WTC11 (cell line): ENCODE measurements at places on chromosomes 12 and 14.

GRCh38 chr12:112489456-112489855, 70.7 kb downstream of the PTPN11 start:
- no peak overlapping the region for H3K27ac ChIP-seq
- peaks cover 64% of the 10 kb centered on the region for H3K36me3 ChIP-seq
- no peak overlapping the region for H3K4me3 ChIP-seq

DNA sequence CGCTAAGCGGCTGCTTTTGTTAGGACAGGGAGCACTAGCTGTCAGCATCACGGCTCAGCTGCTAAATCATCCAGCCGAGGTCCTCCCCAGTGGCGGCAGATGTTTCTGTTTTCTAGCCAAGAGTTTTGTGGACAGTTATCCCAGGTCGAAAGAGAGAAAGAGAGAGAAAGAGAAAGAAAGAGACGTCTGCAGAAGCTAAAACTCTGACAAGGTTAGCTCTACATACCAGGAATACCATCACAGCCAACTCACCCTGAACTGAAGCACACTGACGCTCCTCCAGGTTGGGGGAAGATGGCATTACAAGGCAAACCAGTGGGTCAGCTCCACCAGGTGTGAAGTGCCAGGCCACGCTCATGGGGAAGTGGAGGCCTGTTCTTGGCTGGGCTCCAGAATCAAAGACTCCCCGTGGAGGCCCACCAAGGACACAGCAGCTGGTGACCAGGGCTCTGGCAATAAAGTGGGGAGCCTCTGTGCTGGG, 64.9 kb upstream of the DICER1 start:
- H3K4me1 ChIP-seq = peaks cover 68% of the 10 kb centered on the region
- no peak for DNase-seq
- H3K27me3 ChIP-seq = peaks cover 46% of the 10 kb centered on the region
- no peak overlapping the region for H3K27ac ChIP-seq

DNA sequence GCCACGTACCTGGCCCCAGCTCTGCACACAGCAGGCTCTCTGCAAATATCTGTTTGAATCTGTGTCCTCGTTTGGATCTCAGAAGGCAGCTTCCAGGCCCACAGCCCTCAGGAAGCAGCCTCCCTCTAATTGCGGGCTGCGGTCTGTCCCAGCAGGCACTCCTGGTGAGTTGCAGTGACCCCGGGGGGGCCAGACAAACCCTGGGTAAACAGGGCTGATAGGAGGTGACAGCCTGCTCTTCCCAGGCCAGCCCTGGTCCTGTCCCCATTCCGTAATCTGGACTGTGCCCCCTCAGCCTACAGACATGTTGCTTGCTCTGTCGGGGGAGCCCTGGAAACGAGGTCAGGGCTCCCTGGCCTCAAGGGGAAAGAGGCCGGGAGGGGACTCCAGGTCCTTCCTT, 2.0 kb downstream of the FOXN4 start:
- H3K27me3 ChIP-seq = peaks cover 58% of the 10 kb centered on the region
- H3K36me3 ChIP-seq = 0 out of 2 replicates have a peak, but pooled peaks cover 4% of the 10 kb centered on the region
- peaks cover 14% of the 10 kb centered on the region for H3K4me1 ChIP-seq
- H3K27ac ChIP-seq = no peak overlapping the region

DNA sequence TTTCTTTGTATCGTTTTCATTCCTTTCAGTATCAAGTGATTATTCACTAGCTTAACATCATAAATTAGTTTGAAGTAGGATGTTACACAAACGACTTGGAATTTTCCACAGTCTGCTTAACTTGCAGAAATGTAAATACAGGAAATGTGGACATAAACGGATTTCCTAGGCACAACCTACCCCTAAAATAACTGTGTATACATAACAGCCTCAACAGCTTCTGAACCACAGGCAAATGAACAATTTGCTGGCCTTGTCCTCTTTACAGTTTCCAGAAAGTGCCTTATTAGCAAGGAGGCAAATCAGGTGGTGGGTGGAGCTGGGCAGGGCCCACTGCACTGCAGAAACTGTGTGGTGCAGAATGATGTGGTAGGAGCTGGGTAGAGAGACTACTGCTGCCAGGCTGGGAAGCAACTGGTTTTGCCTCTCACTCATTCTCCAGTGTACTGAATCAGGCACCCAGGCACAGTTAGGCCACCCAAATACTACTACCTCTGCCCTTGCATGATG, 14.1 kb downstream of the DRAM1 start:
- no peaks in the 10 kb centered on the region for H3K36me3 ChIP-seq
- no peak overlapping the region for H3K4me3 ChIP-seq

DNA sequence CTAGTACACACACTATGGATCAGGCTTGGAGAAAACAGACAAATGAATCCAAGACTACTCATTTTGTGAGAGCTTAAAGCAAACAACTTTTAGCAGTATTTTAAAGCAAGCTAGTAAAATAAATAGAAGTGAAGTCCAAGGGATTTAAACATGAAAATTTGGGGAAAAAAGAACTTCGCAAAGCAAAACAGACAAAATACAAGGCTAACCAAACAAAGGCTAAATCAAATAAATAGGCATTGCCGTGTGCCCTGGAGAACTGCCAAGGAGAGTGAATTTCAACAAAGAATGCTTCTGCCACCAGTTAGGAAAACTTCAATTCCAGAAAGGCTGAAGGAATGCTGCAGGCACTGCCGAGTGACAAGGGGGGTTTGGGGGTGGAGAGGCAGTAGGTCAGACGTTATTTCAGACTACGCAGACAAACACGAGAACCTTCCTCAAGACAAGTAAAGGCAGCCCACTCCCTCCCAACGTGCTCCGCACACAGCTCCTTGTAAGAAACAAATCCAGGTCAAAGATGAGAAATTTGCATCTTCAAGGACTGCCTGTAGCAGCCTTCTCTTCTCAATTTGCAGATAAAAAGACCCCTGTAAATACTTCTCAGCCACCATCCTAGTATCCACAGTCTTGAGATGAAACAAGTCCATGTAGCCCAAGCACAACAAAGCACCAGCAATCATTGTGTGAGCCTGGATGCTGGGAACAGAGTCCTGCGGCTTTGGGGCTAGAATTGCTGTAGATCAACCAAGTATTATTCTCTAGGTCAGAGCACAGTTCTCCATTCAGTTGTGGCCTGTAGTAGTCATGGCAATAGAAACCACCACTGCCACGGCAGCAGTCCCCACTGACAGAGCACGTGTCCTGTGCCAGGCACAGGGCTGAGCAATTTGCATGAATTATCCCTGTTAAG, 43.3 kb downstream of the EFCAB11 start:
- peak overlapping the region; percentile 12; the same call in 1 of the 2 replicates for H3K4me3 ChIP-seq
- peak; percentile 29 for DNase-seq
- H3K27me3 ChIP-seq = no peaks in the 10 kb centered on the region; the same call in 1 of the 2 replicates
- H3K27ac ChIP-seq = peak overlapping the region; percentile 43
- no peaks in the 10 kb centered on the region; the same call in 1 of the 2 replicates for H3K36me3 ChIP-seq
- H3K4me1 ChIP-seq = peaks cover 53% of the 10 kb centered on the region

- no peak for DNase-seq
- H3K27me3 ChIP-seq = no peaks in the 10 kb centered on the region
- no peak overlapping the region for H3K27ac ChIP-seq
These were observed 43.4 kb downstream of the ELK3 start for GRCh38 chr12:96237465-96238077.

- no peaks in the 10 kb centered on the region for H3K4me1 ChIP-seq
- H3K27me3 ChIP-seq = no peaks in the 10 kb centered on the region; the same call in 1 of the 2 replicates
- H3K27ac ChIP-seq = no peak overlapping the region
- DNase-seq = peak; percentile 12
- no peaks in the 10 kb centered on the region for H3K36me3 ChIP-seq
- no peak overlapping the region for H3K4me3 ChIP-seq
These were observed 216.0 kb upstream of the DAAM1 start for GRCh38 chr14:58972233-58973017.

- no peaks in the 10 kb centered on the region for H3K27me3 ChIP-seq
- H3K27ac ChIP-seq = no peak overlapping the region
- H3K4me1 ChIP-seq = peaks cover 5% of the 10 kb centered on the region
- DNase-seq = no peak
- H3K36me3 ChIP-seq = no peaks in the 10 kb centered on the region
These were observed 44.2 kb downstream of the BBS10 start for GRCh38 chr12:76303989-76304460.

DNA sequence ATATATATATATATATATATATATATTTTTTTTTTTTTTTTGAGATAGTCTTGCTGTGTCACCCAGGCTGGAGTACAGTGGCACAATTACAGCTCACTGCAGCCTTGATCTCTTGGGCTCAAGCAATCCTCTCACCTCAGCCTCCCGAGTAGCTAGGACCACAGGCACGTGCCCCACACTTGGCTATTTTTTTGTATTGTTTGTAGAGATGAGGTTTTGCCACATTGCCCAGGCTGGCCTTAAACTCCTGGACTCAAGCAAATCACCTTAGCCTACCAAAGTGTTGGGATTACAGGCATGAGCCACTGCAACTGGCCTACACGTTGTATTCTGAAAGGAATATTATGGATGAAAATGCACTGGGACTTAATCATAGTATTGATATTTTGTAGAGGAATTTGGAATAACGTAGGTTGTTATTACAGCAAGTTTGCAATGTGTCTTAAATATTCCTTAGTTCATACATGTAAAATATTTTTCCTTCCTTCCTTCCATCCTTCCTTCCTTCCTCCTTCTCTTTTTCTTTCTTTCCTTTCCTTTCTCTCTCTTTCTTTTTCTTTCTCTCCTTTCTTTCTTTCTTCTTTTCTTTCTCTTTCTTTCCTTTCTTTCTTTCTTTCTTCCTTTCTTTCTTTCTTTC, 862 bp downstream of the KLRB1 start:
- no peaks in the 10 kb centered on the region for H3K4me1 ChIP-seq
- DNase-seq = no peak
- no peak overlapping the region for H3K4me3 ChIP-seq

GRCh38 chr14:57822081-57822480, 43.8 kb downstream of the SLC35F4 start:
- no peak overlapping the region for H3K27ac ChIP-seq
- no peaks in the 10 kb centered on the region for H3K36me3 ChIP-seq
- DNase-seq = no peak
- no peaks in the 10 kb centered on the region for H3K4me1 ChIP-seq

DNA sequence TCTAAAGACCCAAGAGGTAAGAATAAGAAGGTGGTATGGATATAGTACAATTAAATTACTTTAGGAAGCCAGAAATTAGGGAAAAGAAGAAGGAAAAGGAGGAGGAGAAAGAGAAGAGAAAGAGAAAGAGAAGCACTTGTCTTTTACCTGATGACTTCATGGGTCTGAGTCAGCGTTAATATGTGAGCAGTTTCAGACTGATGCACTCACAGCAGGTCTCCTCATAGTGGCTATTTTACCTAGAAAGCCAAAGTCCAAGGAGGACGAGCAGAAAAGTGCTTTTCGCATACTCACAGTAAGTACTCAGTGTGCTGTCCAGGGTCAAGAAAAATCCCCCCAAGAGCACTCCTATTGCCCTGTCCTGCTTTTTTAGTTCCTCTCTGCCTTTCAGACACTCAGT, 222.1 kb downstream of the C12orf42 start:
- H3K4me3 ChIP-seq = no peak overlapping the region
- peaks cover 7% of the 10 kb centered on the region for H3K4me1 ChIP-seq
- no peak overlapping the region for H3K27ac ChIP-seq
- H3K27me3 ChIP-seq = no peaks in the 10 kb centered on the region

- H3K36me3 ChIP-seq = no peaks in the 10 kb centered on the region
- H3K4me3 ChIP-seq = no peak overlapping the region
- H3K27me3 ChIP-seq = no peaks in the 10 kb centered on the region
- H3K27ac ChIP-seq = no peak overlapping the region
These were observed 63.4 kb upstream of the SLCO1C1 start for GRCh38 chr12:20631711-20632110.

DNA sequence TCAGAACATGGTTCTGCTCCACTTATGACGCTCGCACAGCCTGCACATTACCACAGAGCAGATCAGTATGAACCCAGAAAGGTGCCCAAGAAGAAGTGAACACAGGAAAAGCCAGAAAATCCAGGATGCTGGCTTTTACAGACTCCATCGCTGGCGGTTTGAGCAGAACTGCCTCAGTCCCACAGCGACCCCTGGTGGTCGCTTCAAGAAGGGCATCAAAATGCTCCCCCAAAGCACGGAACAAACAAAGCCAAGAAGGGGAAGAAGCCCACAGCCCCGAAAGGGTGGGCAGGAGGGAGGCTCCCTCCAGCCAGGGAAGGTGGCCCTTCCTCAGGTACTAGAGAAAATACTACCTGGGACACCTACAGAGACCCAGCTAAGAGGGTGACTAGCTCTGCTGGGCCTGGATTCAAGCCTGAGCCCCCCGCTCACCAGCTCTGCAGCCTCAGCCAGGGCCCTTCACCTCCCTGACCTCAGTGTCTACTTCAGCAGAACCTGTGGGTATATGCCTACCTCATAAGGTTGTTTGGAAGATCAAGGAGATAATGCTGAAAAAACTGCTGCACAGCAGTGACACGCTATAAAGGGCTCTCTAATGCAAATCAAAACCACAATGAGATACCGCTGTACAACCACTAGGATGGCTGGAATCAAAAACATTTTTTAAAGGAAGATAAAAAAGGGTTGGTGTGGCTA, 98.1 kb downstream of the NCOR2 start:
- H3K27ac ChIP-seq = no peak overlapping the region
- peaks cover under 1% of the 10 kb centered on the region for H3K4me1 ChIP-seq
- no peaks in the 10 kb centered on the region for H3K27me3 ChIP-seq
- H3K4me3 ChIP-seq = no peak overlapping the region
- DNase-seq = peak; percentile 68

DNA sequence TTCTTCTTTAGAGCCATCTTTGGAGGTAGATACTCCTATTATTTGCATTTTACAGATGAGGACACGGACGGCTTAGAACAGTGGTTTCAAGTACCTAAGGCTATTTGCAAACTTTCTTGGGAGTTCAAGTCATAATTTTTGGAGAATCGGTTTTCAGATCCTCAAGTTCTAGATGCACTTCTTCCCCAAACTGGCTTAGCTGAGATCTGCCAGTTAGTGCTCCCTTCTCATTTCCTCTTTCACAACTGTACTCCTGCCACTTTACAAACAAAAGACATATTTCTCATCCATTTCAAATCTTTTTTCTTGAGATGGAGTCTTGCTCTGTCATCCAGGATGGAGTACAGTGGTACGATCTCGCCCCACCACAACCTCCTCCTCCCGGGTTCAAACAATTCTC, 77.3 kb downstream of the HELB start:
- H3K4me1 ChIP-seq = peaks cover 4% of the 10 kb centered on the region
- no peaks in the 10 kb centered on the region for H3K36me3 ChIP-seq
- H3K27ac ChIP-seq = no peak overlapping the region
- no peak for DNase-seq
- H3K27me3 ChIP-seq = no peaks in the 10 kb centered on the region
- H3K4me3 ChIP-seq = no peak overlapping the region
